ENCODE measurements at places on chromosomes 16 and 17.

DNA sequence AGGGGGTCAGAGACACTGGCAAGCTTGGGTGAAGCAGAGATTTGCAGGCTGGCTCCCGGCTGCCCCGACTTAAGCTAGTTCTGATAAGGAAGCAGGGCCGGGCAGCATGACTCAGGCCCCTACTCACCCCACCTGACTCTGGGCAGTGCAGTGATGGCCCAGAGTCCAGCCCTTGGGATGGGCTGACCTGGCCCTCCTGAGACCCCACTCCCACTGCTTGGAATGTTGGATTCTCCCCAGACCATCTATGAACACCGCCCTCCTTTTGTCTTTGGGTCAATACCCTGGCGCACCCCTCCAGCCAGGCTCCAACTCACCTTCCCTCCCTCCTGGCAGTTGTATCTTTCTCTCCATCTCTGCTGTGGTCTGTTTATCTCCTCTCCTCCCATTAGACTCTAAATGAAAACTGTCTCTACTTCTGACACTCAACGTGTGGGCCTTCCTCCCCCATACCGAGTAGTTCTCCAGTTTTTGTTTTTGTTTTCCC is 21.0 kb downstream of the LGALS3BP start:
- no peak for DNase-seq

GRCh38 chr17:44880062-44880461 is 19.2 kb downstream of the EFTUD2 start:
- no peak for DNase-seq

GRCh38 chr16:11556945-11557720 is 29.6 kb downstream of the LITAF start:
- no peak for DNase-seq

GRCh38 chr16:75266738-75267630 is 15.6 kb upstream of the BCAR1 start:
- DNase-seq, result no peak

DNA sequence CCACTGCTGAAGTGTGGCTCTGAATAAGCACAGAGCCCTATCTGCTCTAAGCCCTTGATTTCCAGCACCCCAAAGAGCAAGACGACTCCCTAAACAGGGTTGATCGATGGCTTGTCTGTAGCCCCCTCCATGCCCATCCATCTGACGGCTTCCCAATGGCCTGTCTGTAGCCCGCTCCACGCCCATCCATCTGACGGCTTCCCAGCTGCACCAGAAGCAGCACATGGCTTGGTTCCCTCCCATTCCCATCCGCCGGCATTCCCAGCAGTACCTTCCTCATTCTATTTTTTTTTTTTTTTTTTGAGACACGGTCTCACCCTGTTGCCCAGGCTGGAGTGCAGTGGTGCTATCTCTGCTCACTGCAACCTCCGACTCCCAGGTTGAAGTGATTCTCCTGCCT is 64.5 kb downstream of the RBFOX3 start:
- no peak for DNase-seq

Measured in Panc1 (cell line).